Hematopoietic multipotent progenitor cell treated with erythropoietin and hydrocortisone succinate and interleukin-3 and kit ligand, for 4 days (in vitro differentiated cells): ENCODE measurements at places on chromosomes 6 and 20.

DNA sequence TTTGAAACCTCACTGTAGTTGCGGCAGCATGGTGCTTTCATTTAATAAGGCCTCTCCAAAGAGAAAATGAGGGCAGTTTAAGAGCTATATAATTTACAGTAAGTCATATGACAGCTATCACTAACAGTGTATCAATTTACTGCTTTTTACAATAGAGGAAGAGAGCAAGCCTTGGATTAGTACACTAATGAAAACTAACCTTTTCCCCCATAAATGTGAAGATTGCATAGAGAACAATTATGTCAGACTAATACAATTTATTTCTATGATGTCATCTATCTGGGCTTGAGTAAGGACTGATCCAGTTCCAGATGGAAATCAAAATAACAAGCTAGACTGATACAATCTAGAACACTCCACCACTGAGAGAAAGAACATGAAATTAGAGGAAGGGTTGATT is 78.1 kb upstream of the FAM83B start:
- DNase-seq: no peak

DNA sequence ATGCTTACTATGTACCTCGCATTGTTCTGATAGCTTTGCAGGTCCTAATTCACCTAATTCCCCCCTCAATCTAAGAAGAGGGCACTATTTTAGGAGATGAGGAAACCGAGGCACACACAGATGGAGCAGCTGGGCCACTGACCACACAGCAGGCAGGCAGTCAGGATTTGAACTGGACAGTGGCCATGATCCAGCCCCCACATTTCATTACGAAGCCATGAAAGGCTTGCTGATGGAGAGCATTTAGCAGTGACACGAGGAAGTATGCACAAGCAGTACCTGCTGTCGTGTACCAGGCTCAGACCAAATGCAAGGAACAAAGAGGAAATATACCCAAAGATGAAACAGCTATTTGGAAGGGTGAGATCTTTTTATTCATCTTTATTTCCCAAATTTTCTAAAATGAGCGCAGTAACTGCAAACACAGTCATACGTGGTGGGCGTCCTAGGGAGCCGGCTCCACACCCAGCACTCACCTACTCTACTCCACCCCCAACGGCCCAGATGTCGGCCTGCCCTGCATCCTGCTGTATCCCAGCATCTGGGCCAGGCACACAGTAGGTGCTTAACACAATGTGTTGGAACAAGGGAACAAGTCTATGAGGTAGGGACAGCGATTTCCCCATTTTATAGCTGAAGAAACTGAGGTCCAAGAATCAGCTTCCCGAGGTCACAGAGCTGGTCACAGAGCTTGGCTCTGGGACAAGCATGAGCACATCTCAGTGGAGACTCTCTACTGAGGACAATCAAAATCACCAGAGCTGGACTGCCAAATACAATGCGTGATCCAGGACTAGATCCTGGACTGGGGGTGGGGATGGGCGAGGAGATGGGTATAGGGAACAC is 15.0 kb downstream of the PREX1 start:
- DNase-seq: no peak

GRCh38 chr6:80142586-80142985 is 36.1 kb downstream of the BCKDHB start:
- no peak for DNase-seq

- DNase-seq: no peak
Measured at GRCh38 chr6:155319902-155320301, 5.6 kb upstream of the TFB1M start.

DNA sequence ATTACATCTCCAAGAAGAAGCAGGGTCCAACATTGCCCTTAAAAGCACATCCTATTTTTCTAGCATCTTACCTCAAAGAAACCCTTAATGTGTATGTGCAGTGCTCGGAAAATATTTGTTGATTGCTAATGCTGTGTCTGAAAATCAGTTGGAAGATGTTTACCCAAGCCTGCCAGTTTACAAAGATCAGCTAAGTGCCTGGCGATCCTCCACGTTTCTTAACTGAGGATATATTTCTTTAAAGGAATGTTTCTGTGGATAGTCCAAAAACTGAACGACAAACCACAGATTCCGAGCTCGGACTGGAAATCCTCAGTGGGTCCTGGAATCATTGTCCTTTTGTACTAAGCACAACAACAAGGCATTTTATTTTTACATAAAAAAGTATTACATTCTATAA is 595.7 kb upstream of the ARID1B start:
- DNase-seq: no peak

DNA sequence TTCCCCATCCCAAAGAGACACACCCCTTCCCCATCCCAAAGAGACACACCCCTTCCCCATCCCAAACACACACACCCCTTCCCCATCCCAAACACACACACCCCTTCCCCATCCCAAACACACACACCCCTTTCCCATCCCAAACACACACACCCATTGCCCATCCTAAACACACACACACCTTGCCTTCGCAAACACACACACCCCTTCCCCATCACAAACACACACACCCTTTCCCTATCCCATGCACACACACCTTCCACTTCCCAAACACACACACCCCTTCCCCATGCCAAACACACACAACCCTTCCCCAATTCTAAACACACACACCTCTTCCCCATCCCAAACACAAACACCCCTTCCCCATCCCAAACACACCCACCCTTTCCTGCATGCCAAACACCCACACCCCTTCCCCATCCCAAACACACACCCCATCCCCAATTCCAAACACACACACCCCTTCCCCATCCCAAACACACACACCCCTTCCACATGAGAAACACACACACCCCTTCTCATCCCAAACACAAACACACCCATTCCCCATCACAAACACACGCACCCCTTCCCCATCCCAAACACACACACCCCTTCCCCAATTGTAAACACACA is 315.3 kb downstream of the KIF16B start:
- DNase-seq: no peak

DNA sequence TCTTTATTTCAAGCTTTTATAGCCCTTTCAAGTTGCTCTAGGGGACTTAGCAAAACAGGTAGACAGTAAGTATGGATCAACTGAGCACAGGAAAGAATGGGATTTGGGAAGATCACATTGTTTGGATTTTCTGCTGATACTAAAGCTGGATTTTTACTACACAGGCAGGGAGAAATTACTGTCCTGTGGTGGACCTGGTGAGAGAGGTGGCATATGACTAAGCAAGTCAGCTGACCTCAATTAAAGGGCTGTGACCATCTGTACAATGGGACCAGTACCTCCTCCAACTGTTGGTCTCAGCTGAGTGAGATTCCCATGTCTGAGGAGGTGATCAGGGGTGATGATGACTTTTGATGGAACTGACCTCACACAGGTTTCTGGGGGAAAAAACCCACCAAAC is 28.0 kb downstream of the RREB1 start:
- no peak for DNase-seq

DNA sequence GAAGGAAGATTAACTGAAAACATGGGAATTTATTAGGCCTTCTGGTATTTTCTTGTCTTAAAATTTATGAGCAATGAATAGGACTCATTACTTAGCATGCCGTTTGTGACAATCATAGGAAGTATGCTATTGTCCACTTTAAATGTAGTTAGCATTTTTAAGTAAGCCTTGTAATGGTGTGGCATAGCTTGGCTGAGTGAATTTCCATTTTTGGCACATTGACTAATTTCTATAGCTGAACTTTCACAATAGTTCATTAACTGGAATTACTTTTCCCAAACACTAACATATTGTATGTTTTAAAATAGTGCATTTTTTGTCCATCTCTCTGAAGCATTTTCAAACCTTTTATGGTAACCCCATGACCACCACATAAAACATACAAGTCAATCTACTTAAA is 15.7 kb downstream of the RSPO3 start:
- DNase-seq: no peak

GRCh38 chr20:39381595-39381994 is 419.5 kb downstream of the DHX35 start:
- no peak for DNase-seq

DNA sequence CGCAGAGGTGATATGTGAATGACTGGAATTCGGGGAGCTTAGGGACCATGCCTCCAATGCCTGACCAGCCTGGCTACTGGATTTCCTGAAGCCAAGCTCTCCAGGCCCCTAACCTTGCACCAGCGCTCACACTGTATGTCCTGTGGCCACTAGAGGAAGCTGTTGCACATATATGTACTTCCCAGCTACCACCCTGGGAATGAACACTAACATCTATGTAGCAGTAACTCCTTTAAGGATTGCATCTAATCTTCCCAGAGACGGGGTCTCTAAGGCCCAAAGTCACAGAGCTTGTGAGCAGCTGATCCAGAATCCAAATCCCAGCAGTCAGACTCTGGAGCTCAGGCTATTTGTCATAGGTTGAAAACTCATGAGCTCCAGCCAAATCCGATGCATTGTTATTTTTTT is 20.4 kb upstream of the BPIFB1 start:
- peak; percentile 76 for DNase-seq

DNA sequence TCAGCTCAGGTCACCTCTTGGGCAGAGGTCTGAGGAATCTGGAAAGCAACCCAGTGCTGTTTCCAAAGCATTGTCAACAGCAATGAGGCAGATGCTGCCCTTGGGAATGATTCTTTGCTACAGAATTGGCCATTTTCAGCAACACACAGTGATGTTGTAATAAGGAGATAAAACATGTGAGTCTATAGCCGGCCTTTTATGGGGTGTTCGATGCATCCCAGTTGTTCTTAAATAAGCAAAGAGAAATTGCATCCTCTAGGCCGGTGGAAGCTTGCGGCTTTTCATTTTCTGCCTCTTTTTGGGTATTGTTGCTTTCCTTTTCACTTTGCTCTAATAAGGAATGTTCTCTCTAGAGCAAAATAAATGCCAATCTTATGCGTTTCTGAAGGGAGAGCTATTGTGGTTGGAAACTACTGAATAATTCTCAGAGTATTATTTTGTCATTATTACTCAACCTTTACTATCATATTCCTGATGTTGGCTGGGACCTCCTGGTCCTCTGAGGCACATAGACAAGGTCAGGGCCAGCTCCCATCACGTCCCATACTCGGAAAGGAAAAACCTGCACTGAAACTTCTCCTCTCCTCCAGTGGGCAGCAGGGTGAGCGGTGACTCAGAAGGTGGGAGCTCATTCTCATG is 214.2 kb downstream of the CDH26 start:
- DNase-seq: no peak

GRCh38 chr20:32385541-32385940 is 27.4 kb downstream of the ASXL1 start:
- no peak for DNase-seq

- DNase-seq: peak; percentile 95
Measured at GRCh38 chr6:25056130-25056529, 120.4 kb upstream of the RIPOR2 start.

- DNase-seq: no peak
Measured at GRCh38 chr20:56845546-56846086, 216.5 kb downstream of the TFAP2C start.

DNA sequence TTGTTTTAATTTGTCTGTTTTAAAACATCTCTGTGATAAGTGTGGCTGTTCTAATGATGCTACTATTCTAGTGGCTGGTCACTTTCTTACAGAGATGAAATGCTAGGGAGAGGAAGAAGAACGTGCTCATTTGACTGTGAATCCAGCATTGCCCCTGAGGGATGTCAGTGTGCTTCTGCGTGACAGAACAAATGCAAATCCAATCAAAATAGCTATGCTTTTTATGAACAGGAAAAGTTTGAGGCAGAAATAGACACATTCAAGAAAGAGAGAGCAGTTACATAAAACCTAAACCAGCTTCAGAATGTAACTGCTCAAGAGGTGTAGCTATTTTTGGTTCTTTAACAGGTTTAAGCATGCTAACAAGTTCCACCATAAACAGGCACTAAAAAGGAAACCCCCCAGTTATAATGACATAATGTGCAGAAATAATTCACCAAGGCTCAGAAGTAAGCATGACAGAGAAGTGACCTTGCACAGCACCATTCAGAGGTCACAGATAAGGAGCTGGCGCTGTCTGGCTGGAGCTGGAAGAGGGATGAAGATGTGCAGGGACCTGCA is 385.3 kb downstream of the EPM2A start:
- no peak for DNase-seq

GRCh38 chr6:1124885-1125284 is 187.0 kb upstream of the FOXQ1 start:
- DNase-seq: no peak

- no peak for DNase-seq
Measured at GRCh38 chr6:165562421-165563090, 100.5 kb downstream of the PDE10A start.

DNA sequence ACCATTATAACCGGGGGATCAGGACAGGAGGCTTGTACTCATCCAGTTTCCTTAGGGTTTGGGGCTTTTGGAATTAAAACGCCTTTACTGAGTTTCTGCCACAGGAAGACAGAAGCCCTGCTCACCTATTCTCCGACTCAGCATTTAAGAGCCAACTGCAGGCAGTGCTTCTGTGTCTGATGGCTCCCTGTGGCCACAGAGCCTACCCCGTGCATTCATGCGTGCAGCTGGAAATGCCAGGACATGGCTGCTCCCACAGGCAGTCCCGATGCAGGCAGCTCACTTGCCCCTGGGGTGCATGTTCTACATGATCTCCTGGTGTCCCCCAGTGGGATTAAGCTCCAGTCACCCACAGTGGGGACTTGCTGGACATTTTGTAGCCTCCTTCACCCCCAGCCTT is 22.2 kb downstream of the ZNF831 start:
- no peak for DNase-seq

- no peak for DNase-seq
Measured at GRCh38 chr6:105753207-105753606, 332.9 kb upstream of the PRDM1 start.

DNA sequence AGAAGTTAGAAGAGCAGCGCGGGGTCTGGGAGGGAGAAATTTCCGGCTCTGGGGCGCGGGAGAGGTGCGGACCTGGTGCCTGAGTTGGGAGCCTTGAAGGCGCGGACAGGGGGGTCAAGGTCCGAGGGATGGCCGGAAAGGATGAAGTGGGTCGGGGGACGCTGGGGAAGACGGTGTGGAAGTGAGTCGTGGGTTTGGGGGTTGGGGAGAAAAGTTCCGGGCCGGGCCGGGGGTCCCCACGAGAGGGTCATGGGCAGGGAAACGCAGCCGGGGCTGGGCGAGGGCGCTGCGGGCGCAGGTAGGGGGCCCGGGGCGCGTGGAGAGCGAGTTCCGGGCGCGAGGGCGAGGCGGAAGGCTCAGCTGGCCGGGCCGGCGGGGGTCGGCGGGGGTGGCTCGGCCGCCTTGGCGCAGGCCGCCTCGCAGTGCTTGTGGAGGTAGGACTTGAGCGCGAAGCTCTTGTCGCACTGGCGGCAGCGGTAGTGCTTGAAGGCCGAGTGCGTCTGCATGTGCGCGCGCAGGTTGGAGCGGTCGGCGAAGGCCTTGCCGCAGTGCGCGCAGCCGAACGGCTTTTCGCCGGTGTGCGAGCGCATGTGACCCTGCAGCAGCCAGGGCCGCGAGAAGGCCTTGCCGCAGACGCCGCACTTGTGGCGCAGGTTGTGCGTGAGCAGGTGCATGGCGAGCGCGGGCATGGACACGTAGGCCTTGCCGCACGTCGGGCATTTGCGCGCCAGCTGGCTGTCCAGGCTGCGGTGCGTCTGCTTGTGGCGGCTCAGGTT is 10.5 kb upstream of the SRXN1 start:
- peak; percentile 80 for DNase-seq
